ENCODE measurements at places on chromosomes 12 and 14.

- DNase-seq, result no peak
Observed at GRCh38 chr12:91902860-91903683, 242.6 kb downstream of the BTG1 start.

DNA sequence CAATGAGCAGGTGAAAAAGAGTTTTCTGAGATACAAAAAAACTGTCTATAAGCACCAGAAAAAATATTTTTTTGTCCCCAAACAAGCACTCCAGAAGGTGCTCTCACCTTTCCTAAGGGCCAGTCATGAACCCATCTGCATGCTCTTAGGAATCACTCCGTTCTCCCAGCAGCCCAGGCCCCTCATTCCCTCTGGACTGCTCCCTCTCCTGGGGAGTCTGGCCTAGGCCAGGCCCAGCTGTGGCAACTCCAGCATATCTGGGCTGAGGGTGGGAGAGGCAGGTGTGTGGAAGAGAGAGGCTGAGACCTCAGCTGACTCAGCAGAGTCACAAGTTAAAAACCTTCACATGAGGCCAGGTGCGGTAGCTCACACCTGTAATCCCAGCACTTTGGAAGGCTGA, 54.6 kb downstream of the TRAFD1 start:
- DNase-seq, result no peak

GRCh38 chr12:82877963-82878362, 191.3 kb downstream of the TMTC2 start:
- DNase-seq, result no peak

DNA sequence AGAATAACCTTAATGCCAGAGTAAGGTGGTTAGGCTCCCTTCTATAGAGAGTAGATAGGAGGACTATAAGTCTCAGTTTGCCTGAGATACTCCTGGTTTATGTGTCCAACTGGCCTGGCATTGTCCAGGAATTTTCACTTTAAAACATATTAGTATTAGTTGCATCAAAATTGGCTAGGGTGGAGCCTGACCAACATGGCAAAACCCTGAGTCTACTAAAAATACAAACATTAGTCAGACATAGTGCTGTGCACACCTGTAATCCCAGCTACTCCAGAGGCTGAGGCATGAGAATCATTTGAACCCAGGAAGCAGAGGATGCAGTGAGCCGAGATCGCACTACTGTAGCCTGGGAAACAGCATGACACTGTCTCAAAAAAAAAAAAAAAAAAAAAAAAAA, 11.9 kb downstream of the WDHD1 start:
- no peak for DNase-seq

GRCh38 chr14:72615451-72616121, 278.3 kb downstream of the DPF3 start:
- DNase-seq, result no peak

DNA sequence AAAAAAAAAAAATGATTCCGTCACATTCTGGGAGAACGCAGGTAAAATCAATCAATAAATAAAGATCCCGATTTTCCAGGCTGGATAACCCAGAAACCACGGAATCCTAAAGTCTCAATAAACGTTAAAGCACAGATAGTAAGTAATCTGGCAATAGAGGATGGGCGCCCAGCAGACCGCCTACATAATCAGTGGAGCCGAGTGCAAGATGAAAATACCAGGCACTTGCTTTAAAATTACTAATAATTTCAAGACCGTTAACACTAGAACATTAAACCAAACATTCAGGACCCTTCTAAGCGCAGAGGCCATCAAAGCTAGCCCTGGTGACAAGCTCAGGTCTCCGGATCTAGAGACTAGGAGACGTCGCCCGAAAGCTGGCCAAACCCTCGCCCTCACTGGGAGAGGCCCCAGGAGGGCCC, 1.2 kb upstream of the DCAF11 start:
- no peak for DNase-seq

GRCh38 chr12:26704214-26704613, 128.8 kb downstream of the ITPR2 start:
- DNase-seq, result no peak

DNA sequence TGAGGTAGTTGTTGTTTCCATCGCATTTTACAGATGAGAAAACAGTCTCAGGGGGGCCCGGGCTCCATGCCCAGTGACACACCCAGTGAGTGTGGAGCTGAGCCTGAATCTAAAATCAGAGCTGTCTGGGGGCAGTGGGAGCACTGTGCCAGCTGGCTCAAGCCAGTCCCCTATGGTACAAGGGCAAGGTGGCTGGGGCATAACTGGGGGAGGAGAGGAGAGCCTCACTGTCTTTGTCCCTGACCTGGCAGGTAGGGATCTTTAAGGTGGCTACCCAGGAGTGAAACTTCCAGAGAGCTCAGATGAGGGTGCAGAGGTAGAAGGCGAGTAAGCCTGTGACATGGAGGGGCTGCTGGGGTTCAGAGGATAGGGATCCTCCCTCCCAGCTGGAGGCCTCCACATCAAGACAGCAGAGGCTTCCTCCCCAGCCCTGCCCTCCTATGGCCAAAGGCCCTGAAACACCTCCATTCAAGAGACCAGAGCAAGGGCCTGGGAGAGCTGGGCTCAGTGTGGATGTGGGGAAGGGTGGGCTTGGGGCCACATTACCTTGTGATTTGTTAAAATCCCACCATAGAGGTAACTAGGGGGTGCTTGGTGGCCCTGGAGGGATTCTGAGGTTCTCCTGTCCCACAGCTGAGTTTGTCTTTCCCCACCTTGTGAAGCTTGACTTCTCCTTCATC, 33.1 kb downstream of the ASCL4 start:
- DNase-seq, result no peak

DNA sequence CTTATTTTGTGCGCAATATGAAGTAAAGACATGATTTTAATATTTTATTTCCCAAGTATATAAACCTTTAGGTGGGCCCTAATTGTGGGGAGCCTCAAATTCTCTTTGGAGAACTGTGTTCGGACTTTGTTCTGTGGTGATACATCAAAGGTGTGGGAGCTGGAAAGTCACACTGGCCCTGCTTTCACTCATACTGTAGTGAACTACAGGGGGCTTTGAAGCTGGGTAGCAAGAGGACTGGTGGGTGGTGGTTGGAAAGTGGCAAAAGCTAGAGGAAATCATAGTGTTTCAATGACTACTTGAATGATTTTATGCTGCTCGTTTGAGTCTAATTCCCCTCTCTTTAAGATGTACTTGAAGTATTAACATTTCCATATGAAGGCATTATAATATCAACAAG, 13.2 kb downstream of the TTC6 start:
- no peak for DNase-seq

- no peak for DNase-seq
Observed at GRCh38 chr14:96979611-96980074, 182.5 kb downstream of the VRK1 start.

DNA sequence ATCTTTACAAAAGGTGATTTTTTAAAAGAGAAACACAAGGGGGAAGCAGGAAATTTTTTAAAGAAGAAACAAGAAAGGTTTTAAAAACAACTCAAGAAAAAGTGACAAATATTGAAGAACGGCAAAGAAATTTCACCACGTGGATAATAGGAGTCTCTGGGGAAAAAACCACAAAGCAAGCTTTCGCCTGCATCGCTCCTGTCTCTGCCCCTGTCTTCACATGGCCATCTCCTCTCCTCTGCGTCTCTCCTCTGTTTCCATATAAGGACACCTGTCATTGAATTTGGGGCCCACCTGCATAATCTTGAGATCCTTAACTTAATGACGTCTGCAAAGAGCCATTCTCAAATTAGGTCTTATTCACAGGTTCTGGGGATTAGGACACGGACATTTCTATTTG, 175.8 kb downstream of the ETV6 start:
- no peak for DNase-seq

- DNase-seq, result no peak
Observed at GRCh38 chr12:16299403-16299802, 21.9 kb upstream of the SLC15A5 start.

DNA sequence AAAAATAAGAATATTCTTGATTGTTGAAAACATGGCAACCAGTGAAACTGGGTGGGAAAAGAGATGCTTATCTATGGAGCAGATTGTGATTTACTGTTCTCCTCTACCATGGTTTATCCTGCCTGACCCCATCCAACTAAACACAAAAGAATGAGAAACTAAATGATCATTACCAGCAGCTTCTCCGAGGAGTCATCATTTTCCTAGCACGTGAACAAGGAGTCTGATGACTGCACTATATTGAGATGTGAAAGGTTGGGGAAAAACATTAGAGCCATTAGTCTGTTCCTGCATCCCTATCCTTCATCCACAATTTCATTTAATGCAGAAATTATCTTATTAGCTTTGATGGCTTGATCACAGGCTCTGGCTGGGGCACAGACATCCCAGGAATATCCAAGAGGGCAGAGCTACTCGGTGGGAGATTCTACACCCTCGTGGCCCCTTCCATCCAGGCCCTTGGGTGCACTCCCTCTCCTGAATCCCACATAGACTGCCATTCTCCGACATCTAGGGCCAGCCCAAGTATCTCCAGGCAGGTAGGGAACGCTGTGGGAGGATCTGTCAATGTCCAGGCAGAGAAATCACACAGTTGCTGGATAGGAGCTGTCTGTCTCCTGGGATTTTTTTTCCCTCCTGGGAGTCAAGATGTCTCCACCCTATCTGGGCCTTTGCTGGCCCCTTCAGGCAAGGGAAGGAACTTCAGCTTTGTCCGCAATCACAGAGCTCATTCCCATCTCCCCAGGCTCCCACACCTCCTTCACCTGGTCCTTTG, 43.3 kb upstream of the DHRS4 start:
- no peak for DNase-seq

- DNase-seq, result no peak
Observed at GRCh38 chr12:3655328-3655900, 97.5 kb downstream of the CRACR2A start.

GRCh38 chr12:55862286-55862685, 19.6 kb upstream of the MMP19 start:
- DNase-seq, result no peak

GRCh38 chr12:121267822-121268221, 28.7 kb downstream of the CAMKK2 start:
- no peak for DNase-seq

GRCh38 chr12:5973461-5974115, 28.5 kb upstream of the ANO2 start:
- DNase-seq, result no peak

GRCh38 chr12:110122929-110123328, 1.2 kb upstream of the IFT81 start:
- no peak for DNase-seq

DNA sequence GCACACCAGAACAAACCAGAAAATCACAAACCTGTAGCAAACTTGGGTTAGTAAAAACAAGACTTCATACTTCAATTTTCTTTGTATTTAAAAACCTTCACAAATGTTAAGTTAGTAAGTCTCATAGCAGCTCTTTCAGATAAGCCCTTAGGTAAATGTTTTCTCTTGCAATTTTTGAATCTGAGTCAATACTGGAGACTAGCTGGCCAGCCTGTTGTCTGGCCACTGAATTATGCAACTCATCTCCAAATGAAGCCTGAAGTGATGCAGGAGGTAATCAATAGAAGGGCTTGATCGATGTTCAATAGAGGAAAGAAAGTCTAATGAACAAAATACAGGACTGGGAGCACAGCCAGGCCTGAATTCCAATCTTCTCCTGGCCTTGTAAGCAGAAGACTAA, 465.2 kb downstream of the LRIG3 start:
- DNase-seq, result no peak

GRCh38 chr12:116528065-116528464, 31.1 kb upstream of the MAP1LC3B2 start:
- DNase-seq, result no peak

GRCh38 chr12:68119250-68119649, 40.3 kb downstream of the IFNG start:
- no peak for DNase-seq

Data from T-cell (primary cell).